ENCODE measurements at places on chromosomes 13 and 19. TPM values are rescaled to one million over a fixed set of nuclear protein-coding genes. Genes with fewer than 3 reads are reported as not detected.

Gene IGLON5
- total RNA-seq = not detected

Gene PGLYRP1
- not detected for total RNA-seq

Gene NANOS3
- 0.63 TPM for total RNA-seq

Gene PRR22
- total RNA-seq = 0.51 TPM

Gene ADGRL1
- total RNA-seq = 4.7 TPM

Gene LPAR6
- 3.3 TPM for total RNA-seq

Gene ECSIT
- 69.1 TPM for total RNA-seq

Gene ADGRE2
- not detected for total RNA-seq

Gene GGN
- total RNA-seq = 1.3 TPM

Gene CKM
- total RNA-seq = not detected

Gene CYP4F8
- total RNA-seq = not detected

Gene EDNRB
- total RNA-seq = not detected

Gene FSD1
- 13.8 TPM for total RNA-seq

Gene RFC3
- total RNA-seq = 26.2 TPM

Gene MYBPC2
- total RNA-seq = not detected

Gene SRRM5
- total RNA-seq = 0.16 TPM

Gene COL5A3
- total RNA-seq = 0.25 TPM

Gene KLK3
- not detected for total RNA-seq

Gene TBXA2R
- 2.9 TPM for total RNA-seq

Gene SMAD9
- 4.4 TPM for total RNA-seq

Gene AMH
- 0.16 TPM for total RNA-seq

Gene SPTBN4
- total RNA-seq = 0.38 TPM

Gene F10
- total RNA-seq = 4.2 TPM

Gene ZNF844
- 1.3 TPM for total RNA-seq

Gene MCEMP1
- total RNA-seq = not detected

Gene ZNF43
- 11.6 TPM for total RNA-seq

Gene C1QTNF9
- not detected for total RNA-seq

Gene FFAR2
- not detected for total RNA-seq

Gene PTH2
- total RNA-seq = not detected

Gene SLC17A7
- total RNA-seq = under 0.01 TPM

Gene RGCC
- 1.6 TPM for total RNA-seq
